Stimulated activated CD4-positive, alpha-beta T cell treated with anti-CD3 and anti-CD28 coated beads, Interleukin-1b, Interleukin-23, amount 100 ng/mL, for 1 hour (primary cell): ENCODE measurements at places on chromosomes 2 and 18.

- no peak for DNase-seq
These were observed 238.5 kb upstream of the FANCL start for GRCh38 chr2:58479535-58480140.

GRCh38 chr2:149017116-149017985 is 21.1 kb upstream of the LYPD6B start:
- DNase-seq, result peak; percentile 53

DNA sequence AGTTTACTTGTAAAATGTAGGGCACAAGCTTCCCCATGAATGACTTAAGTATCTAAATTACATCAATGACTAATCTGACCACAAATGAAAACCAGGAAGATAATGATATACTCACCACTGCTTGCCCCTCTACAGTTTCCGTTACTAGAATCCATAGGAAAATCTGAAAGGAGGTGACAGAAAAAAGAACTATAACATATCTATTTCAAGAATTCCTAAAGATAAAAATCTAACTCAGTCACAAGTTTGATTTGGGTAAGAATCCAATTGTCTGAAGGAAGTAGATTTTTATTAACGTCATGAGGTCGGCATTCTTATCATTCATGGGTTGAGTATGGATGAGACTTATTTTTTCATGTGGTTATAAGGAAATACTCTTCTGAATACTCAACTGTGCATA is 7.8 kb downstream of the FRZB start:
- DNase-seq, result no peak

- DNase-seq, result no peak
These were observed 94.7 kb downstream of the ANKRD44 start for GRCh38 chr2:197215748-197216360.

- DNase-seq, result peak; percentile 39
These were observed 24.0 kb downstream of the TMEM177 start for GRCh38 chr2:119702918-119703401.

- no peak for DNase-seq
These were observed 89.9 kb downstream of the ATAD2B start for GRCh38 chr2:23836971-23837565.

- DNase-seq, result no peak
These were observed 57.3 kb downstream of the KLF7 start for GRCh38 chr2:207108440-207108839.

DNA sequence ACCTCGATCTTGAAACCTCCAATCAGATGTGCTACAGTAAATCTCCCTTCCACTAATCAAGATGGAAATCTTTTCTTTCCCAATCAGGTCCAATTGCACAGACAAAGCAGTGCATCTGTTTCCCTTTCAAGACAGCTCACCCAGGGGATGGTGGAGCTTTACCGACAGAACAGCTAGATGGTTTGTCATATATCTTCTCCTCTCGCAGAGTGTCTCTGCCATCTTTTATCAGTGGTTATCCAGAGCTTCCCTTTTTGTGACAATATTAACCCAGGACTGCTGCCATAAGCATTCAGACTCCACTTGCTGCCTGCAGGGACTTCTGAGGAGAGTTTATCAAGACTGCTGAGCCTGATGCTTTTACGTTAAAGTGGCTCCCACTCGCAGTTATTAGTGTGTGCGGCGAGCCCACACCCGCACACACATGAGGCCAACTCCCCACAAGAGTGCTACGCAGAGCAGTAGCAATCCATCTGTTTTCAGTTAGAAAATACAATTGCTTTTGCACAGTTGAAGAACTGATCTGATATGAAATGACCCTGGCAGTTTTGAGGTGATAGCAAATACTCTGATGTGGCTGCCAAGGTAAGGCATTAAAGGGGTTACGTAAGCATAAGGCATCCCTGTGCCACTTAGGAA is 398.9 kb downstream of the NCKAP5 start:
- DNase-seq, result no peak

GRCh38 chr2:156687715-156688114 is 251.5 kb downstream of the GPD2 start:
- no peak for DNase-seq

GRCh38 chr18:76564655-76565237 is 69.7 kb upstream of the ZNF516 start:
- DNase-seq, result no peak

GRCh38 chr2:110877031-110877827 is 144.9 kb downstream of the ACOXL start:
- no peak for DNase-seq

GRCh38 chr2:241658296-241658695 is 20.8 kb downstream of the ATG4B start:
- DNase-seq, result no peak

GRCh38 chr18:42756214-42756613 is 359.3 kb downstream of the RIT2 start:
- no peak for DNase-seq

GRCh38 chr2:238127165-238128060 is 11.1 kb upstream of the KLHL30 start:
- no peak for DNase-seq

DNA sequence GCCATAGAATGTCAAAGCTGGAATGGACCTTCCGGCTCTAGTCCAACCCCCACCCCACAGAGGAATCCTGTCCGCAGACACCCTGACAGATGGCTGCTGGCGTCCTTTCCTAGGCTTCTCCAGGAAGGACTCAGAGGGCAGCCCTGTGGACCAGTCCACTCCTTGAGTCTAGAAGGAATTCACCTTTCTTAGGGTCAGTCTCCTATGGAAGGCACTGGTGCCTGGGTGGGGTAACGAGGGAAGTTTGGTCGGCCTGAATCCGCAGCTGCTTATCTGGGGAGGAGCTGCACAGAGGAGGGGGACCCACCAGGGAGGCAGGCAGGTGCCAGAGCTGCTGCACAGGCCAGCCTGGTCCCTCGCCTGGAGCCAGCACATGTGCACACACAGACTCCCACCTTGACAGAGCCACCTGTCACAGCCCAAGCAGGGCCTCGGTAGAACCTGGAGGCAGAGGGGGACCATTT is 2.5 kb downstream of the DNMT3A start:
- DNase-seq, result no peak

DNA sequence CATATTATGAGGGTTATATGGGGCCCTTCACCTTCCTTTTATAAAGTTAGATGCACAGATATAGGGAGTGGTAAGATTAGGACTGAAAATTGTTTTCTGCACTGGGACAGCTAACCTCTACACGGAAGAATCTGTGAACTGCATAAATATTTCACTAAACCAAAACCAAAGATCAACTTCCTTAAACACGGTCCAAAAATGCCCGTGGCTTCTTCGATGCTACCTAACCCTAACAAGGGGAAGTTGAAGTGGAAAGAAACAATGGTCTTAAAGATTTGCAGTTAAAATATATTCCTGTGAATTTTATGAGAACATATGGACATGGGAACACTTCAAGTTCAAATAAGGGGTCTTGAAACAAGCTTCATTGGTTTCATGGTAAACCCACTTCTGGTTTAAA is 33.3 kb upstream of the PAX3 start:
- DNase-seq, result no peak

DNA sequence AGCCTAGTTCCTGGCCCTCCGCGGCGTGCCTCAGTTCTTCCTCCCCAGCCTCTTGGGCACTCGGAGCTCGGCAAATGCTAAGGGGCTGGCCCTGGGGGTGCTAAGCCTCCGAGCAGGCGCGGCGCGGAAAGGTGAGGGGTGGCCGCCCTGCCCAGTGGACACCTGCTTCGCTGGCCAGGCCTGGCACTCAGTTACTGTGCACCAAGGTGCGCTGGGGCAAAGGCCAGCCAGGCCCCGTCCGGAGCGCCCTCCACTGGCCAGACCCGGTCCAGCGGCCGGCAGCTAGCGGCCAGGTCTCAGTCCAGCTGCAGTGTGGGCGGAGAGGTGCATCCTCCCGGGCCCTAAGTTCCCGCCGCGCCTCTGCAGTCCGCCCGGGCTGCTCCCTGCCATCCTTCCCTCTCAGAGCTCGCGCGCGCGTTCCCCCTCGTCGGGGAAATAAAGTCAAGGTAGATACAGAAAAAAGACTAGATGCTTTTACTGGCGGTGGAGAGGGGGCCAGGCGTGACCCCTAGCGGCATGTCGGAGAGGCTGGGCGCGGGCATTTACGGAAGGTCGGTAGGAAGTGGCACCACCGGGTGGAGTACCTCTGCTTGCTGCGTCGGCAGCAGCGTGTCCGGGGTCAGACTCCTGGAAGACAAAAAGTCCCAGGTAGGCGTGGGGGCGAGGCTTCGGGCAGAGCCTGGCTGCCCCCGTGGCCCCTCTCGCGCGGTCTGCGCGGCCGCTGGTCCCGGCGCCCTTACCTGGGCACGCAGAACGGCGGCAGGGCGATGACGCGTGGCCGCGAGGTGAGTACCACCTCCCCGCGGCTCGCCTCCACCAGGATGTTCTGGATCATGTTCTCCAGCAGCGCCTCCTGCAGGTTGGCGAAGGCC is 9.4 kb upstream of the CRYBA2 start:
- no peak for DNase-seq

DNA sequence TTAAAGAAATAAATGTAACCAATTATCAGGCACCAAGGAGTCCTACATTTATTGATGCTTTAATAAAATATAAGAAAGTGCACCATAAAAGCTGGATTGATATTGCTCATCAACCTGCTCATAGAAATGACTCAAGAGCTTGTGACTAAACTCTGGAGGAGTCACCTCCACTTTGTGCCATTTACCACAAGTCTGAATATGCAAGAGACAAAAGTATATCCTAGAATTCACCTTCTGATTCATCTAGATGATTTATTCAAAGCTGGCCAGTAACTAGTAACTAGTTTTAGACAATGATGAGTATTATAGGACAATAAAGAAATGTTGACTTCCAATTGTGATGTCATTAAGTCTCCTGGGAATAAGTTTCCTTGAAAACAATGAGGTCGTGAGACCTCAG is 146.0 kb upstream of the SOX11 start:
- no peak for DNase-seq

DNA sequence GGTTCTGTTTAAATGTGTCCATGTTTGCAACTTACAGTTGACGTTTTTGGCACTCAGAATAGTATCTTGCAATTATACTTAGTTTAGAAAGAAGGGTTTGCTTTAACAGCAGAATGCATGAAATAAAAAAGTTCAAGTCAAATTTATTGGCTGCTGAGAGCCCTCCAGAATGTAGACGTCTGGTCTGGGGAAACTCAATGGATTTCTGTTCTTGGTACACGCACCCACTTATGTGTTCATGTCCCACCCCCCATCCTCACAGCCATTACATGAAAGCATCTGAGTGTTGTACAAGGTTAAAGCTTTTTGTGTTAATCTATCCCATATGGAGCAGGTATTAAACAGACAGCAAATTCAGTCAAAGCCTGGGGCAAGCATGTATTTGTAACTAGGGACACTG is 219.5 kb downstream of the SOX11 start:
- no peak for DNase-seq

GRCh38 chr18:47100212-47100831 is 50.0 kb downstream of the HDHD2 start:
- peak; percentile 37 for DNase-seq

DNA sequence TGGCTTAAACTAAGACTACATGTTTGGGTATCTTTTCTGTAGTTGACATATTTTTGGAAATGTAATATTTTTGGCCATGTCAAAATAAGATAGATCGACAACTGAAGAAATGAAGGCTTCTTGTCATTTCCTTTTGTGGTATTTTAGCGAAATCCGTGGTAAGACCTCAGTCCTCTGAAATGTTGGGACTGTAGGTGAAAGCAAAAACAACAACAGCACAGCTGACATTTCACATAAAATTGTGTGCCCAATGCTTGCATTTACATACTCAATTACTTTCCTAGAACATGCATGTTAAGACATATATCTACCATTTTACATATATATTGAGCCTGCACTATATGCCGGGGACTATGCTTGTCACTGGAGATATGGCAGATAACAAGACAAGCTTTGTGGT is 50.2 kb downstream of the SPP2 start:
- DNase-seq, result no peak

DNA sequence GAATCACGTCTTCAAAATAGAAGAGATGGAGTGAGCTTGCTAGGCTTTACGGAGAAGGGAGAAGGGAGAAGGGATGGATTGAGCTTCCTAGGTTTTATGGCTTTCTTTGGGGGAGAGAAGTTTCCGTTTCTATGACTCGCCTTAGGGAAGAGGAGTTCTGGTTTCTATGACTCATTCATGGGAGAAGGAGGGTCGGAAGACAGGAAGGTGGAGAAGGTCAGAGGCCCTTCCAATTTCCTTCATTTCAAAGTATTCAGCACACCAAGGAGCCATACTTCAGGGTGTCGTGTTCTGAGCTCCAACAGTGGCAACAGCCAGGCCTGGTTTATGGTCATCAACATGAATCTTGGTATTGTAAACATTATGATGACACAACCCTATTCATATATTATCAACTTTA is 284.7 kb upstream of the VWC2L start:
- no peak for DNase-seq

DNA sequence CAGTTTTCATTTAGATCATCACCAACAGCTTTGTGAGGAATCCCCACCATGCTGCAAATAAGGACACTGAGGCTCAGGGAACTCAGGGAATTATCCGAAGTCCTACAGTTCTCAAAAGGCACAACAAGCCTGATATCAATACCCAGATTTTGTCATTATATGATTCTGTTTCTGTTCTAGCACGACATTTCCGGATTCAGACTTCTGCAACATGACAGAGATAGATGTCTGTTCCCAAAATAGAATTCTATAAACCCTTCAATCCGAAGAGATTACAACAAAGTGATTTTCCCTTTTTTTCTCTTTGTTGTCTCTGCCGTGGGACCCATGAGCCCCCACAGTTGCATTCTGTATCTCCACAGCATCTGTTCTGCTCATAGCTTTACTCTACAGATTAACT is 72.0 kb downstream of the DOCK10 start:
- DNase-seq, result no peak

DNA sequence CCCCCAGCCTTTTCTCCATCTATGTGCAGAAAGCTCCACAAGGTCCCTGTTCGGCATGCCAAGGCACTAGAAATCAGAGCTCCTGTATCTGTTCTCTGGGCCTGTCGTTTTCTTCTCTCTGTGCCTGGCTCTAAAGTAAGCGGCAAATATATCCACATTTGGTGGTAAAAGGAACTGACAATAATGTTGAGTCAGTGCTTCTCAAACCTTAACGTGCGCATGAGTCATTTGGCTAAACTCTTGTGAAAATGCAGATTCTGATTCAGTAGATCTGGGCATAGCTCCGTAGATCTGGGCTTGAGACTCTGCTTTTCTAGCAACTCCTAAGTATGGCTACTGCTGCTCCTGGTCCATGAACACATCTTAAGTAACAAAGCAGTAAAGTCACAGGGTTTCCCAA is 16.5 kb upstream of the ACSL3 start:
- no peak for DNase-seq

GRCh38 chr2:230269715-230270114 is 44.2 kb downstream of the SP140 start:
- DNase-seq, result no peak
